Activated CD4-positive, alpha-beta T cell treated with anti-CD3 and anti-CD28 coated beads, Interleukin-2, amount 50 U/mL, for 4 hours (primary cell): ENCODE measurements at places on chromosomes 16 and 17.

- DNase-seq, result no peak
These were observed 75.7 kb upstream of the TNRC6A start for GRCh38 chr16:24653725-24654124.

- no peak for DNase-seq
These were observed 30.6 kb downstream of the TMEM92 start for GRCh38 chr17:50304781-50305404.

- DNase-seq, result no peak
These were observed 5.2 kb downstream of the IL34 start for GRCh38 chr16:70651524-70651923.

DNA sequence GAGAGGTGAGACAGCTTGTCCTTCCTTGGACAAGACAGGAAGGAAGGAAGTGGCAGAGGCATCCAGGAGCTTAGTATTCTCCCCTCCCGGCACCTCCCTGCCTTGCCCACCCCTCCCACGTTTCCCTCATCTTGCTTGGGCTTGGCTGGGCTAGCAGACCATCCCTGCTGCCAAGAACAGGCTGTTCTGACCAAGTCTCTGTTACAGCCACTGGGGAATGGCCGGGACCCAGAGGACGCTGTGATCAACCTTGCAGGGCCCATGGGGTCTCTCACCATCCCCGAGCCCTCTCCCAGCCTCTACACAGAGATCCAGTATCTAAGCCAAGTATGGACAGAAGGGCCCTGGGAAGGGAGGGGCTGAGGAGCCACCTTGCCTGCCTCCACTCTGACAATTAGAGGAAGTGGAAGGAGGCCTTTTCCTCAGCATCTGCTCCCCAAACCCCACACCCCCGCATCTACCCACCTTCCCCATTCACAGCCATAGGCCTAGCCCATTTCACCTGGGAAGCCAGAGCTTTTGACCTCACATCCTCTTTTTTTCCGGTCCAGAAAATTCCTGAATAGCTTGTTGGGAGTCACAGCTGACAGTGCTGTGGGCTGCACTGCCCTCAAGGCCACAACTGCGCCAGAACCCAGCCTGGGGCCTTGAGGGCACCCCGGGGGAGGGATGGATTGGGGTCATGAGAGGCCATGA lies 14.1 kb downstream of the CD300LG start:
- DNase-seq, result no peak

DNA sequence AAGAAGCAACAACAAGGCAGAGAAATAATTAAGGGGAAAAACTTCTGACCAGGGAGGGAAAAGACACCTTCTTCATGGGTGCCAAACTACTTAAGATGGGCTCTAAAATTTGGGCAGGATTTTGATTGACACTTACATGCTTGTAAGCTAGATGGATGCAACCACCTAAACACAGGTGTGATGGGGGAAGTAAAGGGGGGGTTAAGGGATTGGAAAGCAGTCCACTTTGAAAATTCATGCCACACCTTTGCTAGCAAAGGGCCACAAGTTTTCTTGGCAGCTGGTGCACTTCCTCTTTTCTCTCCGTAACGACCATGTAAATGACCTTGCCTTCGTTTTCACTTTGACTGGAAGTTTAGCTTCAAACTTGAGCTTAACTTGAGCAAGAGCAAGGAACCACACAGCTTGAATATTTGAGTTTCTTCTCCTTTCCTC lies 14.3 kb upstream of the PRKAR1A start:
- no peak for DNase-seq
